ENCODE measurements at places on chromosomes 5 and 9. TPM values are rescaled to one million over a fixed set of nuclear protein-coding genes. Genes with fewer than 3 reads are reported as not detected.

ALDH7A1 gene
- total RNA-seq = 111 TPM

DNA sequence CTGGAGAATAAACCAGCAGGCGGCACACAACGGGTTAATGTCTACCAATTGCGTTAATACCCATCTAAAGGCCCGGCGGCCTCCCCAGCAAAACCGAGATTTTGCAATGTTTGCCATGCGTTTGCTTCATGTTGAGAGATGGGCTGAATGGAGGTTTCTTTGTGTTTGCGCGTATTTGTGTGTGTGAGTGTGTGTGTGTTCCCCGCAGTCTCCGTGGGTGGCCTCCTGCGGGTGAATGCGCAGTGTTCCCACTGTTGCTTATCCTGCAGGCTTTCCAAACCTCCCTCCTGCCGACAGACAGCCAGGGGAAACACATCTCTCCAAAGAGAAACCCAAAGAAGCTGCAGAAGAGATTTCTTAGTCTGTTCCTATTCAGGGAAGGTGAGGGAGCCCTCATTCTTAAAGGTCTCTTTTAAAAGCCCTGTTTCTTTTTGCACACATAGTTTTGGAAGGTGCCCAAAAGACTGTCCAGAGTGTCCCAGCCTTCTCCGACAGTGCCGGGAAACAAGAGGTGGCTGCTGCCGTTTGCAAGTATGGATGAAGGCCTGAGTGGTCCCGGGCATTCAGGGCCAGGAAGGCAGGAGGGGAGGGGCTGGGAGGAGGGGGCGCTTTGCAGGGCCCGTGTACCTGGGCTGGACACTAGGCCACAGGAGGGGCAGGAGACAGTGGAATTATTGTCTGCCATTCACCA lies 103.8 kb upstream of the ERCC6L2 start:
- peak overlapping the region; percentile 22 for H3K4me3 ChIP-seq
- no peaks in the 10 kb centered on the region for H3K36me3 ChIP-seq
- DNase-seq = no peak
- H3K27ac ChIP-seq = peak overlapping the region; percentile 14

PFN3 gene
- total RNA-seq = not detected

GRCh38 chr5:119078071-119078846 lies 7.4 kb downstream of the DMXL1 start:
- H3K4me1 ChIP-seq = peaks cover 59% of the 10 kb centered on the region
- no peak for DNase-seq
- no peaks in the 10 kb centered on the region for H3K27me3 ChIP-seq
- peak overlapping the region; percentile 78 for H3K27ac ChIP-seq
- no peak overlapping the region for H3K4me3 ChIP-seq

DNA sequence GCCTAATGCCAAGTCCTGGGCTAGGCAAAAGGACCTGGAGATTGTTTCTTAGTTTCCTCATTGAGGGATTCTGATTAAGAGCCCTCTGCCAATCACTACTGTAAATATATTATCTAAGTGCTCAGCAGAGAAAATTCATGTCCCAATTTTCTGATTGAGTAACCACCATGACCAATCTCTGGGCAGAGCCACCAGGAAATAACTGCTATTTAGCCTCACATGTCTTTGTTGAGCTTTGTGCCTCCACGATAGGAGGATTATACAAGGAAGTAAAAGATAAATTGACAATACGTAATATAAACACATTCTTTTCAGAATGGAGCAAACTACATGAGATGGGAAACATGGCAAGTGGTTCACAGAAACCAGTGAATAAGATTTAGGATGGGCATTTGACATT lies 396.1 kb upstream of the PAPPA start:
- no peak overlapping the region for H3K4me3 ChIP-seq
- no peaks in the 10 kb centered on the region for H3K27me3 ChIP-seq
- no peak for DNase-seq

DNA sequence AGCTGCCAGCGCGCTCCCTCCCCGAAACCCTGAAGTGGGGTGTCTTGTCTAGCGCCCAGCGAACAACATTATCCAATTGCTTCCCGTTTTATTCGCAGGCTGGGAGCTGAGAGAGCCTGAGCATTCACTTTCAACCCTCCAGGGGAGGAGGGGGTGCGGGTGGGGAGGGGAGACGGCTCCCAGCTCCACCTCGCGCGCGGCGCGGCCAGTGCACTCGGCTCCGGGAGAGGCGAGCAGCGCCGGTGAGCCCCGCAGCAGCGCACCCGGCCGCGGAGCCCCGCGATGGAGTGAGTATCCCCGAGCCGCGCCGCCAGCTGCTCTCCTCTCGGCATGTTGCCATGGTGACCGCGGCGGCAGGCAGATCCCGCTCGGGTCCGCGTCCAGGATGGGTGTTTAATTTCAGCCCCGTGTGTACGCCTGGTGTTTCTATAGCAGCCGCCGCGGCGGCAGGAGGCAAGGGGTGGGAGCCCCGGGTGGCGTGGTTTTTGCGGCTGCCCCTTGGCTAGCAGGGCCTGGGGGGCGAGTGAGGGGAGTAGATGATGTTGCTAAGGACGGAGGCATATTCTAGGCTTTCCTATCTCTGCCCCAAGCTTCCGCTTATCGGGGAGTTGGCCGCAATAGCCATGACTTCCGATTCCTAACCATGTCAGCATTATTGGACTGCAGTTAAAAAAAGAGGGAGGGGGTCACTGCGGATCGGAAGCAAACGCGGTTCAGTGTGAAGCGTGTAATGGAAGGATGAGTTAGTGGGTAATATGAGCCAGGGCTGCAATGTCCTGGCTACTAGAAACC lies 139.2 kb upstream of the PALM2AKAP2 start:
- peak overlapping the region; percentile 62 for H3K4me3 ChIP-seq
- H3K27ac ChIP-seq = no peak overlapping the region
- H3K27me3 ChIP-seq = peaks cover 85% of the 10 kb centered on the region
- no peaks in the 10 kb centered on the region for H3K36me3 ChIP-seq
- H3K4me1 ChIP-seq = peaks cover 13% of the 10 kb centered on the region

DNA sequence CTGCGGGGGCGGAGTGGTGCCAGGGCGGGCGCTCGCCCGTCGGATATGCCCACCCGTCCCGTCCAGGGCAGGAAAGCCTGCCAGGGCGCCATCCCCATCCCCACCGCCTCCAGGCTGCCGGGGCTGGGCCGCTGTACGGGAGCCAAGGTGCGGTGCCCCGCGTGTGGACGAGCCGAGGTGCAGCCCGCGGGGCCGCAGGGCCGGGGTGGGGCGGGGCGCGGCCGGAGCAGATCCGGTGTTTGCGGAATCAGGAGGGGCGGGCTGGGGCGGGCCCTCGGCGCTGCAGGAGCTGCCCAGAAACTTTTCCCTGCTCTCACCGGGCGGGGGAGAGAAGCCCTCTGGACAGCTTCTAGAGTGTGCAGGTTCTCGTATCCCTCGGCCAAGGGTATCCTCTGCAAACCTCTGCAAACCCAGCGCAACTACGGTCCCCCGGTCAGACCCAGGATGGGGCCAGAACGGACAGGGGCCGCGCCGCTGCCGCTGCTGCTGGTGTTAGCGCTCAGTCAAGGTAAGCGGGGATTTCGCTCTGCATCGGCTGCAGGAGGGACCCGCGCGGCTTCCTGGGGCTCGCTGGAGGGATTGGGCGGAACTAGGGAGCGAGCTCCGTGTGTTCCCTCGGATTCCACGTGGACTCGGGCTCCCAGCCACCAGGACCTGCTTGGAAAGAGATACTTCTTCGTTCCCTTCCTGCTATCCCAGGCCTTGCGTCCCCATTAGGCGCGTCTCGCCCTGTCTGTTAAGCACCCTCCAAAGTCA lies at the start of gene ITGA2:
Gene ITGA2 (plus strand): TSS at position 328 of the 756 bp plus-strand sequence. CDS start 117 bp downstream, at position 445.
- peaks cover 20% of the 10 kb centered on the region for H3K4me1 ChIP-seq
- H3K27ac ChIP-seq = no peak within 1 kb of the TSS
- H3K4me3 ChIP-seq = peak within 1 kb of the TSS; percentile 73

- H3K4me3 ChIP-seq = no peak overlapping the region
- H3K27ac ChIP-seq = no peak overlapping the region
- H3K36me3 ChIP-seq = peaks cover 11% of the 10 kb centered on the region
- H3K27me3 ChIP-seq = no peaks in the 10 kb centered on the region
- peaks cover 25% of the 10 kb centered on the region for H3K4me1 ChIP-seq
These were observed 8.7 kb upstream of the ST6GALNAC6 start for GRCh38 chr9:127907867-127908659.

DNA sequence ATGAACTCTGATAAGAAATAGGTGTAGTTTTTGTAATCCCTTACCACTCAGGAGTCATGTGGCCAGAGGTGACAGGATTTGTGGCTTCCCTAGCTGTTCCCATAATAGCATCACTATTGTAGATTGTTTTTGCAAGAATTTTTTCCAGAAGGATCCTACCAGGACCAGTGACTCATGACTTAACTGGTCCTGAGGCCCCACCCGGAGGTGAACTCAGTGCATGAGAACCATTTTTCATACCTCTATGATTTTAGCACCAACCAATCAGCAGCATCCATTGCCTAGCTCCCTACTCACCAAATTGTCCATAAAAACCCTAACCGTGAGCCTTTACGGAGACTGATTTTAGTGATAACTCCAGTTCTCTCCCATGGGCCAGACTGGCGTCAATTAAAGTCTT lies 484.8 kb downstream of the PSAT1 start:
- no peak for DNase-seq
- no peaks in the 10 kb centered on the region for H3K36me3 ChIP-seq
- no peak overlapping the region for H3K4me3 ChIP-seq
- no peaks in the 10 kb centered on the region for H3K27me3 ChIP-seq

DNA sequence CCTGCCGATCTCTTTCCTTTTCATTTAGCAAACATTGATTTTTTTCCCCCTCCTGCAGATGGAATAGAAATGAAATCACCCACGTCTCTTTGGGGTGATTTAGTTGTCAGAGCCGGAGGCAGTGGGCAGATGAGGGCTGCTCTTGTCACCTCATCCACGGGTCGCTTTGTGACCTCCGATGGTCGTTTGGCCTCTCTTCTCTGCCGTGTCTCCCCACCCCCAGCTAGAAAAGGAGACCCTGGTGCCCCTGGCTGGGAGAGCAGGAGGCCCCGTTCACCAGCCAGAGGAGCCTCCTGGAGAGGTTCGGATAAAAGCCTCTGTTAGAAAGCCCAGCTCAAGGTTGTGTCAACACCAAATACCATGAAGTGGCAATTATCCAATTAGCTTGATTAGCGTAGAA lies 21.6 kb upstream of the RXRA start:
- H3K4me3 ChIP-seq = no peak overlapping the region
- H3K36me3 ChIP-seq = no peaks in the 10 kb centered on the region
- peaks cover 22% of the 10 kb centered on the region for H3K27me3 ChIP-seq
- DNase-seq = no peak
- peaks cover 2% of the 10 kb centered on the region for H3K4me1 ChIP-seq
